Activated naive CD4-positive, alpha-beta T cell treated with anti-CD3 and anti-CD28 coated beads for 36 hours (primary cell): ENCODE measurements at places on chromosomes 2 and 18. TPM values are rescaled to one million over a fixed set of nuclear protein-coding genes. Genes with fewer than 3 reads are reported as not detected.
A peak's percentile ranks its signal among the peaks of the same experiment; 100 is the strongest.

Gene DSEL
- 0.10 TPM for total RNA-seq

Gene GPATCH11
- total RNA-seq: 10.4 TPM

Gene OSR1
- not detected for total RNA-seq

Gene CREG2
- total RNA-seq: not detected

Gene PDE6D
- 27.1 TPM for total RNA-seq

Gene FRZB
- total RNA-seq: not detected

DNA sequence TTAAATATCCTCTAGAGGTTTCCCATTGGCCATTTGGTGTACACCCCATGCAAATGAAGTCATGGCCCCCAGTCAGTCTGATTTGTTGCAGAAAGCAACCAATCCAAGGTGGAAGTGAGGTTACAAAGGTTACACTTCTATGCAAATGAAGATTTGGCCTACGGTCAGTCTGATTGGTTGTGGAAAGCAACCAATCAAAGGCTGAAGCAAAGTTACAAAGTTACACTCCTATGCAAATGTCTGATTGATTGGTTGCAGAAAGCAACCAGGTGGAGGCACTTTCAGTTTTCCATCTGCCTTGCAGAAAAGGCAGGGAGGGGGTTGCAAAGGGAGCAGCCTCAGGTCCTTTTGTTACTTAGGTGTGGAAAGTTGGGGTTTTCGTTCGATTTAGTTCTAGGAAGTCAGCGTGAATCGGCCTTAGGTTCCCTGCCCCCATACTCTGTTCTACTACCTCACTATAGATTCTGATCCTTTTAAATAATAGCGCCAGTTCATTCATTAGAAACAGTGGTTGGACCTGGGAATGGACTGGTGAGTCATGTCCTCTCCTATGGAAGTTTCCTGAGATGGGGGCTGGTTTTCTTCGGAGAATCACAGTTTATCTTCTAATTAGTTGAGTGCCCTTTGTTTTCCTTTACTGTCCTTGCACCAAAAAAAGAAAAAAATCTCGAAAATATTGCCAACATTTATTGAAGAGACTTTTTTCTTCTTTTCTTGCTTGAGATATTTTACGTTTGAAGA is 279.5 kb downstream of the AGAP1 start:
- H3K4me1 ChIP-seq: no peaks in the 10 kb centered on the region
- no peak for DNase-seq
- H3K27ac ChIP-seq: no peak overlapping the region
- peaks cover 12% of the 10 kb centered on the region for H3K27me3 ChIP-seq
- H3K4me3 ChIP-seq: no peak overlapping the region
- H3K36me3 ChIP-seq: no peaks in the 10 kb centered on the region

GRCh38 chr2:239520811-239521517 is 120.1 kb upstream of the HDAC4 start:
- H3K36me3 ChIP-seq: no peaks in the 10 kb centered on the region
- no peak for DNase-seq
- H3K27ac ChIP-seq: peak overlapping the region; percentile 46
- no peaks in the 10 kb centered on the region for H3K4me1 ChIP-seq
- no peak overlapping the region for H3K4me3 ChIP-seq

DNA sequence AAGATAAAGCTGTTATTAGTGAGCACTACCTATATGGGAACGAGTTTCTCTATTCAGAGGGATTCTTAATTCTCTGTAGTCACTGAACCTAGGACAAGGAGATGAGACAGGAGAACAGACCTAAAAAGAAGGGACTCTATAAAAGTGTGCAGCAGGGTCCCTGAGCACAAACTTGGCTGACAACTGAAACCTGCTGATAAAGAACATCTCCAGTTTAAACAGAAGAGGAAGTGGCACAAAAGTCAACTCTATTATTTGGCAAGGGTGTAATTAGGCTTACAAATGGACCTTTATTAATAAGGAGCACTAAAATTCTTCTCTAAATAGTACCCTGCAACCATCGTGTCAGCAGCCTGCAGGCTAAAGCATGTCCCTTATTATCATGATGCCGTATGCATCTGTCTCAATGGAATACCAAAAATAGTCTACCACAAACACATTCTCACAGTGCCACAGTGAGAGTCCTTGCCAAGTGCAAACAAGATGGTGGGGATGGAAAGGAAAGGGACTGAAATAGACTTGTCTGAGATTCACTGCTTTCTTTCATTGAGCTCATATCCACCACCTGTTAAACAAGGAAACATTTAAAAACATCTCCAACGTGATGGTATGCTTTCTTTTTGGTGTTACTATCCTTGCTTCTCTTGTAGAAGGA is 260.2 kb downstream of the INSIG2 start:
- H3K4me1 ChIP-seq: no peaks in the 10 kb centered on the region
- H3K27me3 ChIP-seq: peaks cover 11% of the 10 kb centered on the region
- H3K4me3 ChIP-seq: no peak overlapping the region
- H3K36me3 ChIP-seq: no peaks in the 10 kb centered on the region

DNA sequence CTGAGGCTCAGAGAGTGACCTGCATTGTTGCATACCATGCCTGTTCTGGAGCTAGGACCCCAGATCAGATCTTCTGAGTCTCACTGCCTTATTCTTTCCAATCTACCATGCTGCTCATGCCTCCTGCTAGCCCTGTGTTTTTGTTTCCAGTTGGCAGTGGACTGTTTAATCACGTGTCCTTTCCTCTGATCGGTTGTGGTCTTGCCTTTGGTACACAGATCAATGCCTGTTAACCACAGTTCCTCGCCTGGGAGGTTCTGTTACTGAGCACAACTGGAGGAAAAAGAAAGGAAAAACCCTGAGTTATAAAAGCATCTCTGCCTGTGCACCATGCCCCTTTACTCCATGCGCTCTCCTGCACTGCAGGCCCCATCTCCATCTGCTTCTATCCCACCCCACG is 329.1 kb downstream of the SETBP1 start:
- no peak overlapping the region for H3K4me3 ChIP-seq
- H3K36me3 ChIP-seq: no peaks in the 10 kb centered on the region
- DNase-seq: no peak
- H3K27me3 ChIP-seq: no peaks in the 10 kb centered on the region

GRCh38 chr2:206556357-206556949 is 85.8 kb upstream of the FAM237A start:
- peaks cover 13% of the 10 kb centered on the region for H3K4me1 ChIP-seq
- peaks cover 4% of the 10 kb centered on the region for H3K27me3 ChIP-seq
- H3K27ac ChIP-seq: no peak overlapping the region
- no peak for DNase-seq
- no peaks in the 10 kb centered on the region for H3K36me3 ChIP-seq

DNA sequence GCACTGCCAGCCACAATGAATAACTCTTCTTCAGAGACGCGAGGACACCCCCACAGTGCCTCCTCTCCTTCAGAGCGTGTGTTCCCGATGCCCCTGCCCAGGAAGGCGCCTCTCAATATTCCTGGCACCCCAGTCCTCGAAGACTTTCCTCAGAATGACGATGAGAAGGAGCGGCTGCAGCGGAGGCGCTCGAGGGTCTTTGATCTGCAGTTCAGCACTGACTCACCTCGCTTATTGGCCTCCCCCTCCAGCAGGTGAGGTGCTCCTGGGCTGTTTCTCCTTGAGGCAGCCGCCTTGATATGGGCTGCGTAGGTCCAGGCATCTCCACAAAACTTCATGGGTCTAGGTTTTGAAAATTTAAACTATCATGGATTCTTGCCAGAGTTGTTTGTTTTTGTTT is 6.1 kb downstream of the NCAPH start:
- DNase-seq: no peak
- no peak overlapping the region for H3K27ac ChIP-seq
- H3K4me3 ChIP-seq: no peak overlapping the region
- H3K4me1 ChIP-seq: peaks cover 41% of the 10 kb centered on the region
- peaks cover 70% of the 10 kb centered on the region for H3K36me3 ChIP-seq

GRCh38 chr2:28408764-28409599 is 16.3 kb downstream of the FOSL2 start:
- H3K36me3 ChIP-seq: peaks cover 89% of the 10 kb centered on the region
- H3K27me3 ChIP-seq: no peaks in the 10 kb centered on the region
- no peak overlapping the region for H3K4me3 ChIP-seq
- H3K27ac ChIP-seq: peak overlapping the region; percentile 89
- H3K4me1 ChIP-seq: peaks cover 64% of the 10 kb centered on the region
- DNase-seq: peak; percentile 86

DNA sequence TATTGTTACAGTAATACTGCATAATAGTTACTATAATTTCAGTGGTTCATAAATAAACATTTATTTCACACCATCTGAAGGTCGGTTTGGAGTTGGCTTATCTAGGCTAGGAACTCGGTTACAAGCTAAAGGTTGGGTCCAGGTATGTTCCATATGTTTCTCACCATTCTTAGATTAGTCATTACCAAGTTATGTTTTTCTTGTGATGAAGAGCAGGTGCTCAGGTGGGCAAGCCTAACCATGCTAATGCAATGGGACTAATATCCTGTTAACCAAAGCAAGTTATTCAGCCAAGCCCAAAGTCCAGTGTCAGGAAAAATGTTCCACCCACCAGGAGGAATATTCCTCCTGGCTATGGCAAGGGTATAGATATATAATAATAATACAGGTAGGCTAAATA is 93.2 kb downstream of the CPO start:
- H3K4me1 ChIP-seq: no peaks in the 10 kb centered on the region
- DNase-seq: no peak
- no peak overlapping the region for H3K4me3 ChIP-seq
- no peaks in the 10 kb centered on the region for H3K27me3 ChIP-seq

DNA sequence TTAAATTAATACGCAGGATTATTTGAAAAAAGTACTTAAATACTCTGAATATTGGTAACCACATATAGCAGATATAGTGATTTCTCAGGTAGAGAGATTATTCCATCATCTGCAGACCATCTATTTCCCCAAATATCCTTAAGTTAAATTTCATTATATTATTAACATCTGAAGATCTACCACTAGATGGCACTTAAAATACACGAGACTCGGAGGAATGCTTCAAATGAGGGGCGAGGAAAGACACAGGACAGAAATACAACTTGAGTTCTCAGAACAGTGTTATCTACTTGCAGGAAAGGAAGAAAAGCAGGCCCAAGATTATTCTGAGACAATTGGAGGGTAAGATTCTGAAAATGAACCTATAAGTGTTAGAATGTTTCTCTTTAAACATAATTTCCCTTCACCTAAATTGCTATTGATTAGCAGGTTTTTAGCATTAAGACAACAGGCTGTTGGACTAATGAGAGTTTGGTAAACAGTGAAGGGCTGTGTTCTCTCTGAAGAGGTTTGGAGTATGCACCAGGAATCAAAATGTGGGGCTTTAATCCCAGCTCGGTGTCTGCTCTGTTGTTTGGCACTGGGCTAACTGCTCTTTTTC is 76.9 kb upstream of the GCFC2 start:
- H3K4me1 ChIP-seq: no peaks in the 10 kb centered on the region
- H3K36me3 ChIP-seq: no peaks in the 10 kb centered on the region
- no peak overlapping the region for H3K4me3 ChIP-seq

DNA sequence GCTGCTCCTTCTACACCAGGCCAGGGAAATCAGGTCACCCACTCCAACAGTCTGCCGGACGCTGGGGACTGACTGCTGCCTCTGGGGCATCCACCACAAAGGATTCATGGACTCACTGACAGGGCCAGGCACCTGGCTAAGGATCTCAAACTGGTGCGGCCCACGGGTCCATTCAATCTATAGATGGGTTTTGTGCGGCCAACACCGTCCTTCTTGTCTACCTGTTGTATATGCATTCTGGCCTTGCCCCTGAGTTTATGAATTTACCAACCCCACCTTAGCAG is 10.9 kb upstream of the SLC20A1 start:
- peaks cover 66% of the 10 kb centered on the region for H3K4me1 ChIP-seq
- H3K4me3 ChIP-seq: no peak overlapping the region
- DNase-seq: no peak
